CD4-positive, alpha-beta T cell treated with Interleukin-4 for 1 hour (primary cell): ENCODE measurements at places on chromosomes 3 and 15.
A peak's percentile ranks its signal among the peaks of the same experiment; 100 is the strongest.

GRCh38 chr3:165669504-165669903 is 167.7 kb downstream of the BCHE start:
- DNase-seq, result no peak

- DNase-seq, result no peak
Measured at GRCh38 chr3:63955830-63956545, 43.8 kb upstream of the SCAANT1 start.

DNA sequence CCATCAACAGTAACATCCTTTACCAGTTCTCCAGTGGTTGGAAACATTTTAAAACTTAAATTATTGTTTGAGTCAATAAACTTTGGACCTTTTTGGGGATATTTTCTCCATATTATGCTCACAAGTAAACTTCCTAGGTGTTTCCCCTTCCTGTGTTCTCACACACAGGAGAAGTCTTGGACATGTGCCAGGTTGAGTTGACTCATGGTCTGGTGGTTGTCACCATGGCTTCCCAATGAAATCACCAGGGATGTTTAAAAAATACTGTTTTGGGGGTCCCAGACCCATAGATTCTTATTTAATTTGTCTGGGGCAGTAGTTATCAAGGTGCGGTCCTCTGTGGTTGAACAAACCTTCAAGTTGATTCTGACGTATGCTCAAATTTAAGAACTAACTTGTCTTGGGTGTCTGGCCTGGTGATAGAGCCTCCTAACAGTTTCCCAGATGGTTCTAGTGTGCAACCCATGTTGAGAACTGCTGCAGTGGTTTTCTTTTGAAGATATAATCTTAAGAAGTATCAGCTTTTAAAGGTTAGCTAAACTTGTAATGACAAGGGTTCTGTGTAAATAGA is 291.8 kb downstream of the EDEM1 start:
- no peak for DNase-seq

- DNase-seq, result no peak
Measured at GRCh38 chr15:78507831-78508160, 419 bp downstream of the HYKK start.

DNA sequence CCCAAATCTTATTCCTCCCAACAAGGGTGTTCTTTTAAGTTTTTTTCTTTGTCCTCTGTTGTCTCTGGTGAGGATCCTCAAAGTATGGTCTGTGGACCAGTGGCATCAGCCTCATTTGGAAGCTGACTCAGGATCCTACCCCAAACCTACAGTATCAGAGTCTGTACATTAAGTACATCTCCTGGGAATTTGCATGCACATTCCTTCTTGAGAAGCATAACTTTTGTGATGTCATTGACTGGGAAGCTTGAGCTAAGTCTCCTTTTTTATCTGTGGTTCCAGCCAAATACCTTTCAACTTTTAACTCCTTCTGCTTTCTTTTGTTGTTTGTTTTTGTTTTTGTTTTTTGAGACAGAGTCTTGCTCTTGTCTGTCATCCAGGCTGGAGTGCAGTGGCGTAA is 40.5 kb downstream of the ARMC8 start:
- no peak for DNase-seq

DNA sequence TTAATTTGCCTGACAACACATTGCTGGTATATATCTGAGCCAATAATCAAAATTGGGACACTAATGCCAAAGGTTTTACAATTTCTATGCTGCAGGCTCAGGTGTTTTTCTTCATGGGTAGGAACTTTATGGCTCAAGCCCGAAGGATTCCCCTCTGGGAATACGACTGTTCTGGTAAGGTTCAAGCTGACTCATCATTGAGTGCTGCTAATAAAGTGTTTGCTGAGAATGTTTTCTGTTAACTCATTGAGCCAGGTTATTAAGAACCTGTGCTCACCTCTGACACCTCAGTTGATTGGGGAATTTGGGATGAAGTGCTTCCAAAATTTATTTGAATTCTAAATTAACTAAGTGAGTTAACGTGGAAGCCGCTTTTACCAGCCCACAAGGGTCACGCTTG is 135.8 kb upstream of the CTDSPL start:
- no peak for DNase-seq

GRCh38 chr3:118991775-118992174 is 42.9 kb downstream of the IGSF11 start:
- no peak for DNase-seq

DNA sequence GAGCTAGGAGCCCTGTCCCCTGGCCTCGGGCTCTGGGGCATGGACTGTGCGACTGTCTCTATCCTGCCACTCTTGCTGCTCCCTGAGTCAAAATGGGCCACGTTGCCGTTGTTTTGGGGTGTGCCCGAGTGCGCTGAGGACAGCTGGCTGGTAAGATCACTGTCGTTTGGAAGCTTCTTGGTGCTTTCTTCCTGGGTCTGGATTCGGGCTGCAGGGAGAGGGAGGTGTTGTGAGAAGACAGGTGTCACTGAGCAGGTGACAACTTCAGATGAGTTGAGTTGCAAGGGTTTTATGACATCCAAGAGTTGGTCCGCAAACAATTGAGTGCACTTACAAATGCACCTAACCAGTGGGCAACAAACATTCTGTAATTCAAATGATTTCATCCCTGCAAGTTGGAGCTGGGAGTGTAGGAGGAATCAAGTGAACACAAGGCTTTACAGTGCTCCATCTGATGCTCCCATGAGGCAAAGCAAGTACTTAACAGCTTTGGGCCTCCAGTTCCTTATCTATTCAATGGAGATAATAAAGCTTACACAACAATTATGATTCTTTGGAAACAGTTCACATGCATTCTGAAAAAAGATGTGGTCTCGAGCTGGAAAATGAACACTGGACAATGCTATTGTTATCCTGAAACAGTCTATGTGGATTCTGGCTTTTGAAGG is 11.0 kb upstream of the STARD5 start:
- DNase-seq, result no peak

DNA sequence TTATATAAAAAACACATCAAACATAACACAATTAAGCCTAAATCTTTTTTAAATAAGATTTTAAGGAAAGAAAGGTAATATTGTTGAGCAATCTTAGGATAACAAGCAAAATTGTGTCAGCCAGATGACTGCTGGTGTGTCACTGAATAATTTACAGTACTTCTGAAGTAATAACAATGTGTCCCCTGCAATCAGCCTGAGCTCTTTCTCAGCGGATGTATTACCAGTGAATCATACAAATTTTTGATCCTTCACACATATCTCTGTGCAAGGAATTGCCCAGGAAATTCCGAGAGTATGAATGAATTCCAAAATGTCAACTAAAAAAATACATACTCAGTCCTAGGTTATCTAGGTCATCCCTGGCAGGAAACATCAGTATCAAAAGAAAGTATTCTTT is 76.6 kb upstream of the PTX3 start:
- no peak for DNase-seq

- DNase-seq, result peak; percentile 86
Measured at GRCh38 chr3:25782938-25783660, at the start of gene NGLY1. TSS of gene NGLY1 (minus strand) at chr3:25783443. CDS start at chr3:25783390, 53 bp downstream.

GRCh38 chr3:77655396-77655795 is 615.5 kb downstream of the ROBO2 start:
- no peak for DNase-seq

DNA sequence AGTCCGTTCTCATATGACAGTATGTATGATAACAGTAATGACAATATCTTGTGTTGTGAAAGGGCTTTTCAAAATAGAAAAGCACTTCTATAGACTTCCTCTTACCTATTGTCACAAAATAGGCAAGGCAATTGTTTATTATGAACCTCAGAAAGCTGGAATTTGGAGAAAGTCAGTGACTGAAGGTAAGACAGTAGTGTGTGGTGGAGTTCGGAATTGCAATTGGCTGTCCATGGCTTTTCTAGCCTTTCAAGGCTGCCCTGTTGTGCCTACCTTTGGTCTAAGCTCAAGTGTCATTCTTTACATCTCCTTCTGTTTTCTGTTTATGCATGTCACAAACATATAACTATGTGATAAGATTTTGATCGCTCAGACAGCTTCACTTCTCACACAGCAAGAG is 219.3 kb upstream of the NR2E3 start:
- DNase-seq, result no peak

GRCh38 chr3:184466413-184466960 is 86.6 kb downstream of the CHRD start:
- no peak for DNase-seq

DNA sequence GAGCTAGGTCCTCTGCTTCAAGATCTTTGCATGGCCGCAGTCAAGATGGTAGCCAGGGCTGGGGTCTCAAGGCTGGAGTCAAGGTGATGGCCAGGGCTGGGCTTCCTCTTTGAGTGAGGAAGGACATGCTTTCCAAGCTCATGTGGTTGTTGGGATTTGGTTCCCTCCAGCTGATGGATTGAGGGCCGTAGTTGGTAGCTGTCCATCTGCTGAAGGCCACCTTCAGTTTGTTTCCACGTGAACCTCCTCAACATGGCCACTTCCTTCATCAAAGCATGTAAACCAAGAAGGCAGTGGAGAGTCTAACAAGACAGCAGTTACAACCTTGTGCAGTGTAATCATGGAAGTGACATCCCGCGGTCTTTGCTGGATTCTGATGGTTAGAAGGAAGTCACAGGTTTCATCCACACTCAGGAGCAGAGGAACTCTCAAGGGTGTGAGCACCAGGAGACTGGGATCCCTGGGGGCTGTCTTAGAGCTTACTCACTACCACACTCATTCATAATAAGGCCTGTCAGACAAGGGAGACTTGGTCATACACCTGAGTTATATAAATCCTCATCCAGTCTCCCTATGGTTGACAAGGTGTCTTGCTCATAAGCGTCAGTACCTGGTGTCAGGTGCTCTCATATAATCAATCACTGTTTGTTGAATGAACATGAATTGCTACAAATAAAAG is 42.1 kb downstream of the ABHD5 start:
- DNase-seq, result no peak

DNA sequence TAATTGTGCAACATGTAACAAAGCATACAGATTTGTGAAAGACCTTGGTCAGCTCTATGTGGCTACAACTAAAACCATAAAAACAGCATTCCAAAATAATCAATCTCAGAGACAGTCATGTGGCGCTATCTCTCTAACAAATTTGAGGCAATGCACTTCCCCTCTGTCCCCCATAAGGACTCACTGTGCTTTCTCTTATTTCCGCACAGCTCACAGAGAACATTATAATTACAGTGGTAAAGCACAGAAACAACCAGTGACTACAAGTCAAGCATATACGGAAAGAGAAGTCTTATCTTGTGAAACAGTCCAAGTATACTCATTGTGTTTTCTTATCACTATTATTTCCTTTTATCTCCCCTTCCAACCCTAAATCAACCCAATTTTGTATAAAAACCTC is 64.3 kb downstream of the RYK start:
- no peak for DNase-seq

GRCh38 chr15:45919806-45920205 is 285.0 kb downstream of the SQOR start:
- DNase-seq, result no peak

GRCh38 chr15:77986891-77987764 is 90.4 kb downstream of the TBC1D2B start:
- no peak for DNase-seq

DNA sequence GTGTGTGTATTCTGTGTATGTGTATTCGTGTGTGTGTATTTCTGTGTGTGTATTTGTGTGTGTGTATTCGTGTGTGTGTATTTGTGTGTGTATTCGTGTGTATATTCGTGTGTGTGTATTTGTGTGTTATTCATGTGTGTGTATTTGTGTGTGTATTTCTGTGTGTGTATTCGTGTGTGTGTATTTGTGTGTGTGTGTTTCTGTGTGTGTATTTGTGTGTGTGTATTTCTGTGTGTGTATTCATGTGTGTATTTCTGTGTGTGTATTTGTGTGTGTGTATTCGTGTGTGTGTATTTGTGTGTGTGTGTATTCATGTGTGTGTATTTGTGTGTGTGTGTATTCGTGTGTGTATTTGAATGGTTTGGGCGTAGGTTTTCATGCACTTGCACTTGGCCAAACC is 405.4 kb downstream of the SOX2 start:
- DNase-seq, result no peak

GRCh38 chr3:43764471-43764870 is 73.7 kb downstream of the ABHD5 start:
- no peak for DNase-seq
